ENCODE measurements at places on chromosomes 16 and 17.

- DNase-seq, result no peak
These were observed 79.1 kb upstream of the HNF1B start for GRCh38 chr17:37823996-37824395.

- no peak for DNase-seq
These were observed 95.5 kb upstream of the ZNF469 start for GRCh38 chr16:88287219-88287618.

- peak; percentile 2 for DNase-seq
These were observed 58.5 kb downstream of the TMEM132E start for GRCh38 chr17:34637548-34638525.

DNA sequence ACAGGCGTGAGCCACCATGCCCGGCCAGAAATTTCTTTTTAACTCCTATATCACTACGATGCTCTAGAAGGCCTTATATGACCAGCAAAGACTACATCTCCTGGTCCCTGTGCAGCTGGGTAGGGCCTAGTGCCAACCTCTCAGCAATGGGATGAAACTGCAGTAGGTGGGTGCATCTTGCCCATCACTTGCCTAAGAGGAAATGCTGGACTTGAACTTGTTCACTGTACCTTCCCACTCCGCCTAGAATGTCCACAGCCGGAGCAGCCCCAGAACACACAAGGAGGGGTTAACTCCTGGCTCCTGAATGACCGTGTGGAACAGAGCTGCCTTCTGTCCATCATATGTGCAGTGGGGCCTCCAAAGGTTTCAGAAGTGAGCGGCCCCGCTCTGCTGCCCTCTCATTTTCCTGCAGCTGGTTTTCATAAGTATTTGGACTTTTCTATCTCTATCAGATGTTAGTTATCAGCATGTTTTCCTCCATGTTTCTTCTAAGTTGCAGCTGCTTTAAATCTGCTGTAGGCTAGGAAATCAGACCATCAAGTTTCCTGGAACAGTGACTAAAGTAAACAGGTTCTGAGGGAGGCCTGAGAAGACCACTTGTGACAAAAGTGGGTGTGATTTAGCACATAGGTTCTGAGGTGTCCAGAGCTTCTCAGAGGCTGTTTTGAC is 52.5 kb downstream of the WSB1 start:
- no peak for DNase-seq

DNA sequence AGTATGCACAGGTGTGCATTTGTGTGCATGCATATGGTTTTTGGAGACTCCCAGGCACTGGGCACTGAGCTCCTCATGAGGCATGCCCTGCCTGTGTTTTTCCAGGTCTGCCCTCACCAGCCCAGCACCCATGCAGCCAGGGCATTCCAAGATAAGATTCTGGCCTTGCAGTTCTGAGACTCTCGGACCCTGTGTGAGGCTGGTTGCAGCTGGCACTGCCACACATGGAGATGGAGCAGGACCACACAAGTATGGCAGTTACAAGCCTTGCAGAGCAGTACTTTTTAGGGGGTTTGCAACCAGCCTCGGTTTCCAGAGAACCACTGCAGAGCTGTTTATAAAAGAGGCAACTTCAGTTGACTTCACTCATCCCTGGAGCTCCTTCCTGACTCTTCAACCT is 10.2 kb downstream of the SLC6A2 start:
- no peak for DNase-seq

- no peak for DNase-seq
These were observed 4.5 kb downstream of the VPS4A start for GRCh38 chr16:69315486-69316311.

DNA sequence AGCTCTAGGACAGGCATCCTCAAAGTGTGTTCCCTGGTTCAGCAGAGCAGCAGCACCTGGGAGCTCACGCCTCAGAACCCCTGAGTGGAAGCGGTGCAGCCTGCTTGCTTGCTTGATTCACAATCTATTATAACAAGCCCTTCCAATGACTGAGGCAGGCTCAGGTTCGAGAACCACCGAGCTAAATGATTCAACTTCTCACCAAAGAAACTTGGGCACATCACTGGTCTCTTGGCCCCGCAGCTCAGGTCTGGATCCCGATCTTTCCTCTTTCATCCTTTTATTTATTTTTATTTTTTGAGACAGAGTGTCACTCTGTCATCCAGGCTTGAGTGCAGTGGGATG is 24.5 kb downstream of the CLUH start:
- no peak for DNase-seq

DNA sequence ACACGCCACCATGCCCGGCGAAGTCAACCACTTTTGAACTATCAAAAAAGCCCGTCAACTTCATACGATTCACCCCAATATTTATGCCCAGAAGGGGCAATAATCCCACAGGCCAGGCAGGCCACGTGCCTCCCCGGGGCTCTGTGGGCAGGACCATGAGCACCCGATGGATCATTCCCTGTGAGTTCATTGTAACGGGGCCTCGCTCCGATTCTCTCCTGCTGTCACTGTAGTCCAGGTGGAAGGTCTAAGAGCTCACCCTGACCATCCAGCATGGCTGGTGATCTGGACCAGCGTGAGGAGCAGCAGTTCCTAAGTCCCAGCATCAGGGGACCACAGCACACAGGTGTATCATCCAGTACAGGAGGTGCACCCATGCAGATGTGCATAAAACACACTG is 77.5 kb upstream of the DOC2B start:
- DNase-seq, result no peak

- no peak for DNase-seq
These were observed 100.3 kb downstream of the ZFHX3 start for GRCh38 chr16:72947379-72948237.

DNA sequence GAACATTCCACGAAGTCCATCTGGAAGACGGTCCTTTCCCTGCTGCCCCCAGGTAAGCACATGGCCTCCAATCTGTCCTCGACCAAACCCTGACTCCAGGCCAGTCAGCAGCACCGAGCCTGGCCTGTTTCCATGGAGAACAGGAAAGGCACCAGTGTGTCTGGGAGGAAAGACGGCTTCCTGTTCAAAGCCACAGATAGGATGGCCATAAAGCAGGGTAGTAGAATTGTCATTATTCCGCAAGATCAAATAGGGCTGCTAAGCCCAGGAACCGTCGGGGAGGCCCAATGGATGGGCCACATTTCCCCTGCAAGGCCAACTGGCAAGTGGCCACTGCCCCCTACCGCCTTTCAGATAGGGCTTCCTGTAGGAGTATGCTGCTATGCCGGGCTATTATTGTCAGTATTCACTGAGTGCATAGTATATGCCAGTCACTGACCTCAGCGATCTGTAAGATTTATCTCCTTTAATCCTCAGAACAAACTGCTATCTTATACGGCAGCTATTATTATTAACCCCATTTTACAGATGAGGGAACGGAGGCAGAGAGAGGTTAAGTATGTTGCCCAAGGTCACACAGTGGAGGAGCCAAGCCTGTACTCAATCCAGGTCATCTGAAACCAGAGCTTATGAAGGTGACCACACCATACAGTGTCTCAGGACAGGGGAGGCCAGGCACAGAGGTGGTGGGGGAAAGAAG is 23.0 kb upstream of the PLCG2 start:
- DNase-seq, result no peak

DNA sequence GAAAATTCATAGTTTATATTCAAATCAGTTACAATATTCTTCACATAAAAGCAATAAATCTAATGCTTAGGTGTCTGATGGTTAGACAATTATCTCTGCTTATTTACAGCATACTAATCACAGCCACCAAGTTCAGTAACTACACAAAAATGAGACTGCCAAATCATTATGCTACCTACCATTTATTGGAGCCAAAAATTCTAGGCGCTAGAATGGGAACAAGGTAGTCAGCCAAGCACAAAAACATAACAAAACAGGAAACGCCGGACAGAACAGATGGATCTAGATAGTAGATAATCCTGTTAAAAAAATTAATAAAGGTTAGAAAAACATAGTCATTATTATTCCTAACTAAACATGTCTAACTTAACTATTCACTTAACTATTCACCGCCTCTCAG is 3.6 kb downstream of the ARL6IP1 start:
- no peak for DNase-seq

GRCh38 chr17:61420052-61420451 is 20.4 kb downstream of the TBX2 start:
- no peak for DNase-seq

GRCh38 chr17:64449545-64449944 is 630 bp downstream of the MILR1 start:
- no peak for DNase-seq

DNA sequence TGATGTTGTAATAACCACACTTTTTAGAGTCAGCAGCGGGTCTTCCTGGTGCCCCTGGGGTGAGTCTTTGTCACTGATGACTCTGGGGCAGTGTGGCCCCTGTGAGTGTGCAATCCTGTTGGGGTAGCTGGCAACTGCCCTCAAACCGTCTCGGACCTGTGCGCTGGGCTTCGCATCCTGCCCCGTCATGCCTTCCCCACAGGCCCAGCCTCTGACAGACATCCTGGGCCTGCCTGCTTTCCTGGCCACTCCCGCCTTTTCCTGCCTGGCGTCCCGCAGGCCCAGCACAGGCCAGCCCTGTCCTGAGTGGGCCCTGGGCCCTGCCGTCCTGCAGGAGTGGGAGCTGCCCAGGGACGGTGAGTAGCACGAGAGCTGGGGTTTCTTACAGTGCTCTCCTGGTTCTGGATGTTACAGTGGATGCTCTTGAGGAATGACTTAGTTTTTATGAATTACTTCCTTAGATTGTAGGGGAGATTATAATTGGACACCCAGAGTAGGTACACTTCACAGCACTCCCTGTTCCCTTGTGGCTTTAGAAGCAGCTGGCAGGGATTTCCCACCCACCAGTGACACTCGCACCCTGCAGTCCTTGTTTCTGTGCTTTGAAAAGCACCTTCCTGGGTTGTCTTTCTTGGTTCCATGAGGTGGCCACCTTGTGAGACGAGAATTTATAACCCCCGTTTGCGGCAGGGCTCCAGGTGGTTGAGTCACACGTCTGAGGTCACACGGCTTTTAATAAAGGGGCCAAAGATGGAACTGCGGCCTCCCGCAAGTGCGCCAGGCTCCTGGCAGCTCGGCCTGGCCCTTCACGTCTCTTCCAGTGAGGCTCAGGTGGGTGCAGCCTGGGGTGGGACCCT is 50.0 kb upstream of the CAPN15 start:
- DNase-seq, result no peak

GRCh38 chr17:80005360-80006338 is 30.0 kb downstream of the TBC1D16 start:
- no peak for DNase-seq

- DNase-seq, result no peak
These were observed 42.4 kb downstream of the RAI1 start for GRCh38 chr17:17723354-17724261.

DNA sequence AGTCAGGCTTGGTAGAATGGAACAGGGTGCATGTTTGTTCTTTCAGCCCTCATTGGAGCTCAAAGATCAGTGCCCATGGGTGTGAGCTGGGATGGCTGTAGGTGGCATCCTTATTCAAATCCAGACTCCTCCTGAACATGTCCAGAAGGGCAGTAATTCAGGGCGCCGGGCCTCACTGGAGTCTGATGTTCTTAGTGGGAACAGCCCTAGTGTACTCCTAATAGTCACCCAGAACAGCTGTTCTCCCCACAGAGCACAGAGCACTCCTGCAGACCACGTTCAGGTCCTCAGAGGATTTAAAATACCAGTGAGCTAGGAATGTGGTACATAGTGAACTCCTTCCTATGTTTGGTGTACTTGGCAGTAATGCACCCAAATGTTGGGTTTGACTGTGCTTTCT is 96.2 kb downstream of the BANP start:
- DNase-seq, result no peak

DNA sequence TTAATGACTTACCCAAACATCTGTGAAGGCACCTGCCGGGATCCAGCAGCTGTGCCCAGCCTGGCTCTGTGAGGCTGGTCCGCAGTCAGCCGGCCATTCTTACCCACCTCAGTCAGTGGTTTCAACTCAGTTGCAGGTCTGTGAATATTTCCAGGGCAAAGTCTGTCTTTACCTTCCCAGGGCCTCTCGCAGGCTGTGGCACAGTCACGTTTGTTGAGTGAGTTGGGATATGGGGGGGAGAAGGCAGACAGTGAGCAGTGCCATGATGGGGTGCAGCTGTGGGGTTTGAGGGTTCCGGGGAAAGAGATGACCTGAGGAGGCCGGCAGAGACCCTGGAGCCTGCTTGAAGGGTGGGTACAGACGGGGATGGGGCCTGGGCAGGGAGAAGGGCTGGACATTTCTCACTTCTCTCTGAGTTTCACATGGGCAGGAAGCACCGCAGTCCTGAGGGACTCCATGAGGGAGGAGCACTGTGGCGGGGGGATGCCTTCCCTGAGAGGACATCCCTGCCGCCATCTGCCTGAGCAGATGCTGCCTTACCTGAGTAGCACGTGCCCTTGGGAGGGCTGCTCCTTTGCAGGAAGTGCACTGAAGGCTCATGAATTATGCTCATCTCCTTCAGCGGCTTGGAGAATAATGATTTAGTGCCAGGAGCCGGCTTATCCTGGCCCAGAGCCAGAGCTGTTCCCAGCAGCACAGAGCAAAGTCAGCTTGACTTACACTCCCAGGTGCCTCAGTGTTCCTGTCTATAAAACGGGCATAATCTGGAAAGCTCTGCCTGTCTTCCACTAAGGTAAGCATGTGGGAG is 48.1 kb downstream of the KSR1 start:
- no peak for DNase-seq

Data from BJ (cell line).